ENCODE measurements at places on chromosomes 12 and 14.
A peak's percentile ranks its signal among the peaks of the same experiment; 100 is the strongest.

GRCh38 chr12:47819138-47819895, 386 bp downstream of the HDAC7 start:
- peak; percentile 64 for DNase-seq

DNA sequence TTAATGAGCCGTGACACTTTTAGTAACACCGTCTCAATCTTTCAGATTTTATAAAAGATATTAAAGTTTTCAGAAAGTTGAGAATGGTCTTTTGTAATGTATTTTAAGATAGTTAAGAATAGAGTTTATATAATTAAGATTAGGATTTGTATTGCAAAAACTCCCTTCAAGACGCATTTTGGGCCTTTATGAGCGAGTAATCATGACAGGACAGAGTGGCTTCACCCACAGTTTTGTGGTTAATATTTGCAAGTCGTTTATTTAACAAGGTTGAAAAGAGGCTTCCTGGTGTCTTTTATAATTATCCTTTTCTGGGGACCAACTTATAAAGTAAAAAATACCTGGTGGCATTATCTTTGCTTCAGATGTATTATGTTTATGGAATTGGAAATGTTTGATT, 44.0 kb downstream of the TRAF3 start:
- no peak for DNase-seq

DNA sequence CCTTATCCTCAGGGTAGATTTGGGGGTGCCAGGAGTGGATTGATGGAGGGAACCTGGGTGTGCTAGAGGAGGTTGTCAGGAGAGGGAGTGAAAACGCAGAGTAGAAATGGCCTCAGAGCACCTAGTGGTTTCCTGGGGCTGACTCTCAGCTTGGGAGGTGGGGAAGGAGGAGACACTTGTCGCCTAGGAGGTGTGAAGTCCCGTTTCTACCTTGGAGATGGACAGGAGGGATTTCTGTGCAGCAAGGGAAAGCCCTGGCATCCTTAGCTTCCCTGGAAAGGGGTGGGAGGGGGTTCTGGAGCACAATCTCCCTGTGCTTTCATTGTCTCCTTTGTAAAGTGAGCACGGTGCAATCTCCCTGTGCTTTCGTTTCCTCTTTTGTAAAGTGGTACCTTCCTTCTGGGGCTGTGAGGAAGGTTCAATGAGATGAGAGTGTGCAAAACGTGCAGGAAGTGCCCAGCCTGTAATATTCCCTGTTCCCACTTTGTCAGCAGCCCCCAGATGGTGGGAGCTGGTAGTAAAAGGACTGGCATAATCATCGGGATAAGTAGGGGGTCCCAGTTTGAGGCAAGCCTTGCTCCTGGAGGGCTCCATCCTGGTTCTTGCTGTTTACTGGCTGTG, 1.6 kb downstream of the OAS3 start:
- DNase-seq: peak; percentile 77

GRCh38 chr12:51774933-51775332, 73.6 kb downstream of the FIGNL2 start:
- DNase-seq: no peak

GRCh38 chr12:61290473-61290872, 969.7 kb upstream of the USP15 start:
- DNase-seq: no peak

GRCh38 chr12:22518060-22518719, 26.2 kb downstream of the C2CD5 start:
- no peak for DNase-seq

DNA sequence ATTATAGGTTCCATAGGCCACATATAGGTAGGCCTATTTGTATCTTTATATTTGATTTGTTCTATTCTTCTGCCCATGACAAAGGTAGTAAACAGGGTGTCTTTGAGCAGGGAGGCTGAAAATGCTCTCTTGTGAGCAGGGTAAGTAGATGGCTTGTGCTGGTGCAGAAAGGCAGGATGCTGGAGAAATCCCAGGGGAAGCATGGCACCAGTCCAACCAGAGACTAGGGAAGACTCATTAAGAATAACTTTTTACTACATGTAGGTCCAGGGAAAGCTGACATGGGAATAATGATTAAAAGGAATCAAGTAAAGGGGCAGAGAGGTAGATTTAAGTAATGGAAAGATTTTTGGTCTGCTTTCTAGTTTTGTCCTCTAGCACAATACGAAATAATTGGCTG, 245.0 kb downstream of the RGS6 start:
- DNase-seq: no peak

- DNase-seq: no peak
These were observed 192.1 kb downstream of the VRK1 start for GRCh38 chr14:96989306-96989705.

DNA sequence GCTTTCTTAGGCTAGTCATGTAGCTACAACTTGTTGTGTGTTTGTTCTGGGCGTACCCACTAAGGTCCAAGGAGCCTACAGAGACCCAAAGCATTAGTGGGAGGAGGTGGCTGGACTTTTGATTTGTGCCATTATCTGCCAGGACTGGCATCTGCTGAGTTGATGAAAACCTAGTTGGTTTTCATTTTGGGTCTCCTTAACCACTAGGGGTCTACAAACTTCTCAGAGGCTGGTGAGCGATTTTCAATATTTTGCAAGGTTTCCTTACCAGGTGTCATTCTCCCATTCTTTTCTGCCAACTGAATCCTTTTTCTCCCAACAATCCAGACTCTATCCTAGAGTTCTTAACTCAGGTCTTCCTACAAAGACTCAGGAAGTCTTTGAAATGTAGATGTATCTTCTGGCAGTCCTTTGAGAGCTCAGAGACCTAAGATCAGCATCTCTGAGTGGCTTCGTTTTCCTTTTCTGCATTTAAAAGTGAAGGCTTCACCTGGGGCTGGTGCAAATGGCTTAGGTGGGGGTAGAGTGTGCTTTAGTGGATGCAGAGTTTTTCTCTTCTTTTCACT, 150.0 kb upstream of the RMST start:
- DNase-seq: peak; percentile 20

DNA sequence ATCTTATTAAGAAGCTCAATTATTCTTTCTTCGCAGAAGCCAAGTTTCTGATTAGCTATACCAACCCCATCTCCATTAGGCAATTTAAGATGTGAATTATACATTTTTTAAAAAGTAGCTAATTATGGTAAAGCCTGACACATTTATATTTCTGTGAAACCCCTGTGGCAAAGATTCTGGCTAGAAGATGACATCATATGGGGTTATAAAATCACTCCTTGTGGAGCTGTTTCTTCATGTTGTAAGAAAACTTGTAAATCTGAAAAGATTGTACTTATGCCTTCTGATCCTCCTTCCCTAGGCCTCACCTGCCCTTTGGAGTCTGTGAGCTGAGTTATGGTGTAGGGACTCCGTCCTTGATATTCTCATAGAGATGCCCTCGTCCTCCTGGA, 78.1 kb downstream of the CHST11 start:
- DNase-seq: no peak

GRCh38 chr14:28635387-28635786, 131.2 kb upstream of the FOXG1 start:
- DNase-seq: peak; percentile 26

DNA sequence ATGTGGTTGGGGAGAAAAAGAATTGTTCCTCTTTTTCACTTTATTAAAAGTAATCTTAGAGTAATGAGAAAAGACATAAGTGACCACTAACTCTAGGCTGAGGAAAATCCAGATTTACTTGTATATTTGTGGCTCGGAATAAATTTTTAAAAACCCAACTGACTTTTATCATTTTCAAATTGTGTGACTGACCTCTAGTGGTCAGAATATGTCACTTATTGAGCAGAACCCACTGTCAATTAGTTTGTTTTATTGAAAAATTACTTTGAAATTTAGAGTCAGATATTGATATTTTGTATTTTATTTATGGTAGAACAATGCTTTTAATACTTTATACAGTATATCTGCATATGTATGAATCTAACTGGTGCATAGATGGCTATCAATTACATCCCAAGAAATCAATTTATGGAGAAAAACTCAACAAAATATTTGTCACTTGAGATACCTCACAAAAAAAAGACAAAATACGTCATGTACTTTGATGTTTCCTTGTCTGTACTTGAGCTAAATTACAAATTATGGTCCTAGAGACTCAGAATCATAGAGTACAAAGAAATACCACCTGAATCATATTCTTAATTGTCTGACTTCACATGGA, 229.4 kb downstream of the CNTN1 start:
- peak; percentile 37 for DNase-seq

DNA sequence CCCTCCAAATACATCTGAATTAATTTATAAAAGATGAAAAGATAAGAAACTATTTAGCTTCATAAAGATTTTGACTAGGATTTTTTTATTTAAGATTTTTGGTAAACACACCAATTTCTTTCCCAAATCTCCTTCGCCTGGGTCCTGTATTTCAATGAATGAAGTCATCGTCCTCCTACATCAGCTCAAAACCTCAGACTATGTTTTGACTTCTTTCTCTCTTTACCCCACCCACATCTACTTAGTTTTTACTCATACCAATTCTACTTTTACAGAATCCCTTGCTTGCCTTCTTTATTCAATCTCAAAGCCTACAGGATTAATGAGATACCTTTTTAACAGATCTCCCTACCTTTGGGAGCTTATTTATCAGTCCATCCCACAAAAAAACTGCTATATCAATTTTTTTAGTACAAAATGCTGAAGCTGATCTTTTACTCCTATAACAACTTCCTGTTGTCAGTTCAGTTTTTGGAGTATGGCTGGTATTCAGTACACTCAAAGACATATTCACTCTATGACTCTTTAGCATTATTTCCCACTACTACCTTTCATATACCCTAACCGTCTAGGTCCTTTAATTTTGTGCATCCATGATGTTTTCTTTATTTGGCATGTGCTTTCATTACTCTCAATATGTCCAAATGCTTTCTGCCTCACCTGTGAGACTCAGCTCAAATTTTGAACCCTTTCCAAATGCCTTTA, 18.7 kb upstream of the CCDC91 start:
- DNase-seq: no peak

DNA sequence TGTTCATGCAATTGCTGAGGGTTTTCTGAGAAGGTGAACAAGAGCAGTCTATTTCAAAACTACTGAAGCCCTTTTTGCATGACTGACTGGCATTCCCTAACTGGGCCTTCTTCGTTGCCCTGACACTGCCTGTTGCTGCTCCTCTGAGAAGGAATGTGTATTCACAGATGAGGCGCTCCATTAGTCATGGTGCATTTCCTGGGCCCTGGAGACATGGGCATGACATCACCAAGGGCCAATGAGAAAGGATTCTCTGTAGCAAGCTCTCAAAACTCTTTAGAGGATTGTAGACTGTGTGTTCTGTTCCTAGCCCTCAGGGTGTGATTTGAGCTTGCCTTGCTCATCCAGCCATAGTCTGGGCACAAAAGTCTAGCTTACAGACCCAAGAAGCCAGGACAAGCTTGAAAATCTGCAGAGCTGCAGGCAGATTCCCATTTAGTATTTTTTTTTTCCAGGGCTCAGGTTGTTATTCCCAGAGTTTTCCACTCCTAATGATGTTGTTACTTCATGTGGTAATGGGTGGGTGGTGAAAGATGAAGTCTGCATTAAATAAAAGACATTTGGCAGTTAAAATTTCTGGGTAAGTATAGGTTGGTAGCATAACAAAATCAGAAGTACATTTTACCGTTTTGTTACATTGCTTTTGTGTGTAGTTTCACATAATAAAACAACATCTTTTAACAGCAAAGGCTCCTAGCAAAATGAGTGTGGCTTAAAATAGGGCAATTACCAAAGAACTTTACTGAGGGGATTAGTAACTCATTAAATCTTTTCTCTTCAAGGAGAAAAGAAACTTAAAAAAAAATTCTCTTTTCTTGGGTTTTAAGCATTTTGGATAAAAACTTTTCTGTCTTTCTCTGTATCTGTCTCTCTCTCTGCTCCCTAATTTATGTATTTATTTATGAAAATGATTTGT, 318.4 kb downstream of the RAD51B start:
- no peak for DNase-seq

DNA sequence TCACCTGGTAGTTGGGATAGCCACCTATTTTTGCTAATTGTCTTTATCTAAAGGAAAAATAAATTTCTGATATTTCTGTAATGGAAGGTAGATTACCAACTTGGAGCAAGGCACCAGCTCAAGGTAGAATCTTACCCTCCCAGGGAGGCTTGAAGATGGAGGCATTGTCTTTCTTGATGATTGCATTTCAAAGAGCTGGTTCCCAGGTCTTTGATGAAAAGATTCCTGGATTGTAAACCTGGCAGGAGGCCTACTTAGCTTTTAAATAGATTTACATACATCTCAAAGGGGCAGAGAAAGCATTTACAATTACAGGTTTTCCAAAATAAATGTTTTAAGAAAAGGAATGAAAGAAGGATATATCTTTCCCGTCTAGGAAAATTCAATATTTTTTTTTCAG, 729.2 kb downstream of the LRFN5 start:
- no peak for DNase-seq

- peak; percentile 32 for DNase-seq
These were observed 12.2 kb upstream of the FOXG1 start for GRCh38 chr14:28754209-28754985.

GRCh38 chr14:92539875-92540274, 26.3 kb downstream of the RIN3 start:
- peak; percentile 41 for DNase-seq

- DNase-seq: no peak
These were observed 1088.5 kb upstream of the TMEM132C start for GRCh38 chr12:127178463-127178862.

DNA sequence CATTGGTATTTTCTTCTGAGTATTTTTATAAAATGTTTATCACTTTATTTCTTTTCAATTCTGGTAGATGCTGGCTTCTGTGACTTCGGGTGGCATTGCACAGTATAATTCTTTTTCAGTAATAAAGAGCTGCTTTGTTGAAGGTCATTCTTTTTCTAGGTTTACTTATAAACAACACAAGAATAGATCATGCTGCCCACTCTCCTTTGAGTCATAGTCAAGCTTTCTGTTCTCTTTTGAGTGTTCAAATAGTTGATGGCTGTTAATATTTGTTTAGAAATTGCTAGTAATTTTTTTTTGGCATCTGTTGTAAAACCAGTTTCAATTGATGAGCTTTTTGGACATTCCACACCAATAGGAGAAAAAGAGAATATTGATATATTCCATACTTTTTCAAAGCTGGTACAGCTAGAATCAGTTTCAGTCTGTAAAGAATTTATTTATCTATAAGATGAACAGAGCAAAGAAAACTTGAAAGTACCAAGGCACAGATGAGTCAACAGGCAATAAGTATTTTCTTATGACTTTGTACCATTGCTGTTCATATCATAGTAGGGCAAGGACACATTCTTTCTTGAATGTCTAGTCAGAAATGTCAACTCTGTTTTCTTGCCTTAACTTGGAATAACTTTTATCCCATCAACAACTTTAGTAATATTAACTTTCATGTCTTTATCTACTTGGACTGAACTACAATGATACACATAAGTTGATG, 513.0 kb upstream of the SEL1L start:
- no peak for DNase-seq

- no peak for DNase-seq
These were observed 78.8 kb downstream of the C14orf132 start for GRCh38 chr14:96117960-96118359.

DNA sequence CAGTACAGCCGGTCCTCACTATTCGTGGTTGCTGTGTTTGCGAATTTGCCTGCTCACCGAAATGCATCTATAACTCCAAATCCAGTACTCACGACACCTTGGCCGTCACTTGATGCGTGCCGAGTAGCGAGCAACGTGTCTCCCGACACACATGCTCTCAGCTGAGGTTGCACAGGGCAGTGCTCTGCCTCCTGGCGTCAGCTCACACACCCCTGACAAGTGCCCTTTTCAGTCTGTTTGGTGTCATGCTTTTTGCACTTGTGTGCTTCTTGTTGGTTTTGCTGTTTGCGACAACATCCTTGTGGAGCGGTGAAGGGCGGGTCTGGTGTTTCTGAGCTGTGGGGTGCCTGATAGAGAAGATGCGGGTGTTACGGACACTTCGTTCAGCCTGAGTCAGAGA, 110.4 kb upstream of the RFLNA start:
- no peak for DNase-seq

- DNase-seq: no peak
These were observed 1.7 kb downstream of the FITM1 start for GRCh38 chr14:24132061-24132685.
